CD4-positive, alpha-beta memory T cell (primary cell): ENCODE measurements at places on chromosomes 16 and 17. TPM values are rescaled to one million over a fixed set of nuclear protein-coding genes. Genes with fewer than 3 reads are reported as not detected.

The KRT33B gene
- not detected for total RNA-seq

The SOCS7 gene
- total RNA-seq = 23.1 TPM

- DNase-seq = no peak
Observed at GRCh38 chr17:65449495-65449894, 112.0 kb downstream of the AXIN2 start.

DNA sequence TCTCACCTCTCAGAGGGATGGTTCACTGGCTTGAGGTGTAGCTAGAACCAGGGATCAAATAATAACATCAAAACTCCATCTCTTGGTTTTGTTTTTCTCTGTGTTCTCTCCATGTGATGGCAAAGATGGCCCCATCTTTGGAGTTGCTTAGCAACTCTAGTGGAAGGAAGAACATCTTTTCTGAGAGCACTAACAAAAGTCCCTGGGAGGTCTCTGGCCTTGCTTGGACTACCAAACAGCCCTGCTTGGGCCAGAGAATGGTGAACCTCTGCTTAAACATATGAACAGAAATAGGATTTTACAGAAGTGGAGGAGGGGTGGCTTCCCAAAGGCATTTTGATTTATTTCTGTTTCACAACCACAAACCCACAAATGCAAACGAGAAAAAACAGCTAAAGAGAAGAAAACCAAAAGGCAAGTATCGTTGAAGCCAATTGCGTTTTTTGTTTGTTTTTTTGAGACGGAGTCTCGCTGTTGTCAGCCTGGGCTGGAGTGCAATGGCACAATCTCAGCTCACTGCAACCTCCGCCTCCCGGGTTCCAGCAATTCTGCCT lies 13.2 kb downstream of the GABARAPL2 start:
- DNase-seq = no peak
